Esophagus muscularis mucosa (tissue), 4 donors: ENCODE measurements at places on chromosomes 16 and 17. TPM values are rescaled to one million over a fixed set of nuclear protein-coding genes. Genes with fewer than 3 reads are reported as not detected.

DNA sequence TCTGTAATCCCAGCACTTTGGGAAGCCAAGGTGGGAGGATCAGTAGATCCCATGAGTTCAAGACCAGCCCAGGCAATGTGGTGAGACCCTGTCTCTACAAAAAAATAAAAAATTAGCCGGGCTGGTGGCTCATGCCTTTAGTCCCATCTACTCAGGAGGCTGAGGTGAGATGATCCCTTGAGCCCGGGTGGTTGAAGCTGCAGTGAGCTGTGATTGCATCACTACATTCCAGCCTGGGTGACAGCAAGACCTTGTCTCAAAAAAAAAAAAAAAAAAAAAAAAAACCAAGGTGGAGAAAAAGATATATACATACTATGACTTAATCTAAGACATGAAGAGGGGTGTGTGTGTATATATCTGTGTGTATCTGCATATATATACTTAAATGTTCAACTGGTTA lies 26.7 kb downstream of the BBS2 start:
- DNase-seq: no peak

DNA sequence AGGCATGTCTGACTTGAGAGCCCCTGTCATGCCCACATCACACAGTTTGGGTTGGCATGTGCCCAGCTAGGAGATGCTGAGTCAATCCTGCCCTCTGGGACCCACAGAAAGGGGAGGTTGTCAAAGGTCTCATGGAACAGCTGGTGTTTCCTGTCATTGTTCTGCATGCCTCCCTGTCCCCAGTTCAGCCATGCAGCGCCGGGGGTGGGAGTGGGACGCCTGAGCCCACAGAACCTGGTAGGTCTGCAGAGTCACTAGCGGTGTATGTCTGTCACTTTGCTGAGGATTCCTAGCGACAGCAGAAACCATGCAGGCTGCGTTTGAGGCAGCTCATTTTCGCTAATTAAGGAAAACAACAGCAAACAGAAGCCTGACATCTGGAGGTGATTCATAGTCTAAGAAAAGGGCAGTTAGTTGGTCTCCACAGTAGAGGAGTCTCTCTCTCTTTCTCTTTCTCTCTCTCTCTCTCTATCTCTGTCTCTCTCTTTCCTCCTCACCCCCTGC lies 19.6 kb upstream of the CCL1 start:
- DNase-seq: no peak

DNA sequence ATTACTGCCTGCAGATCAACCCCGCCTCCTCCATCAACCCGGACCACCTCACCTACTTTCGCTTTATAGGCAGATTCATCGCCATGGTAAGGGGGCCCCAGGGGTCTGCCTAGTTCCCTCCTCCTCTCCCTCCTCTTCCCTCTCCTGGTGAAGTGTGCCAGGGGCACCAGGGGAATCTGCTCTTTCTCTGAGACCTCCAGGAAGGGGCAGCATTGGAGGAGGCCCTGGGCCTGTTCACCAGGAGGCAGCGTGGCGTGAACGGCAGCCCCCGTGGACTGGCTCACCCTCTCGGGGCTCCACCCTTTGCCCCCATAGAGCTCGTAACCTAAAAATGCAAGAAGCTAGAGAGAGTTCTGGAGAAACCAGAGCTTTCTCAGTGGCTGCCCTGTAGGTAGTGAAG lies 17.1 kb upstream of the CLEC18A start:
- no peak for DNase-seq

DNA sequence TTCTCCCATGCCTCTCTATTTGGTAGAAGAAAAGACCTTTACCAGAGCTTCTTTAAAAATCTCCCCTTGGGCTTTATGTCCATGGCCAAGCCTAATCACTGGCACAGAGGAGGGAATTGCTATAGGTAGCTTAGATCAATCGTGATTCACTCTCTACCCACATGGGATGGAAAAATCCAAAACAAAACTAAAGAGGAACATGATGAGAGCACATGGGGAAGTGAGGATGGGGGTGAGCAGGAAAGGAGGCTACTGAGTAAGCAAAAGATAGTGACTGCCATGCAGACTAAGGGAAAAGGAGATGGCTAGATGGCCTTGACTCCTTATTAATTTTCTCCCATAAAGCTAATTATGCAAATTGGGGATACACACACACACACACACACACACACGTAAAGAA lies 201.2 kb downstream of the HS3ST3A1 start:
- no peak for DNase-seq

- no peak for DNase-seq
Observed at GRCh38 chr16:49183911-49184310, 97.7 kb downstream of the CBLN1 start.

- DNase-seq: no peak
Observed at GRCh38 chr17:40901981-40902474, 17.0 kb upstream of the KRT20 start.

- peak; percentile 66 for DNase-seq
Observed at GRCh38 chr16:83851473-83851872, 43.7 kb downstream of the HSBP1 start.

- DNase-seq: no peak
Observed at GRCh38 chr17:51258756-51259563, 889 bp downstream of the MBTD1 start.

- DNase-seq: no peak
Observed at GRCh38 chr17:13395862-13396261, 205.9 kb downstream of the HS3ST3A1 start.

GRCh38 chr16:51815523-51815922 lies 664.5 kb upstream of the SALL1 start:
- no peak for DNase-seq

DNA sequence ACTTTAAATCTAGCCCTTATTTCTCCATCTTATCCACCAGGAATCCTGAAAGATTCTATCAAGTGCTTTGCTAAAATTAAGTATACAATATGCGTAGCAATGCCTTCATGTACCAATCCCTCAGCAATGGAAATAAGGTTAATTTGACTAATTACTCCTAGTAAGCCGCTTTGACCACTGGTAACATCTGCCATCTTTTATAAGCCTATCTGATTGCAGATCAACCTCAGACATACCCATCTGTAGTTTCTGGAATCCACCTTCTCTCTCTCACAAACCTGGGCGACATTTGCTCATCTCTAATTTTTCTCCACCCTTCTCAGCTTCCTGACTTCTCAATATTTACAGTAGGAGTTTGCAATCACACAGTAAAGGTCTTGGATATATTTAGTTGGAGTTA lies 138.8 kb upstream of the CRHR1 start:
- no peak for DNase-seq

GRCh38 chr17:66670206-66670605 lies 164.7 kb upstream of the CACNG5 start:
- DNase-seq: no peak

DNA sequence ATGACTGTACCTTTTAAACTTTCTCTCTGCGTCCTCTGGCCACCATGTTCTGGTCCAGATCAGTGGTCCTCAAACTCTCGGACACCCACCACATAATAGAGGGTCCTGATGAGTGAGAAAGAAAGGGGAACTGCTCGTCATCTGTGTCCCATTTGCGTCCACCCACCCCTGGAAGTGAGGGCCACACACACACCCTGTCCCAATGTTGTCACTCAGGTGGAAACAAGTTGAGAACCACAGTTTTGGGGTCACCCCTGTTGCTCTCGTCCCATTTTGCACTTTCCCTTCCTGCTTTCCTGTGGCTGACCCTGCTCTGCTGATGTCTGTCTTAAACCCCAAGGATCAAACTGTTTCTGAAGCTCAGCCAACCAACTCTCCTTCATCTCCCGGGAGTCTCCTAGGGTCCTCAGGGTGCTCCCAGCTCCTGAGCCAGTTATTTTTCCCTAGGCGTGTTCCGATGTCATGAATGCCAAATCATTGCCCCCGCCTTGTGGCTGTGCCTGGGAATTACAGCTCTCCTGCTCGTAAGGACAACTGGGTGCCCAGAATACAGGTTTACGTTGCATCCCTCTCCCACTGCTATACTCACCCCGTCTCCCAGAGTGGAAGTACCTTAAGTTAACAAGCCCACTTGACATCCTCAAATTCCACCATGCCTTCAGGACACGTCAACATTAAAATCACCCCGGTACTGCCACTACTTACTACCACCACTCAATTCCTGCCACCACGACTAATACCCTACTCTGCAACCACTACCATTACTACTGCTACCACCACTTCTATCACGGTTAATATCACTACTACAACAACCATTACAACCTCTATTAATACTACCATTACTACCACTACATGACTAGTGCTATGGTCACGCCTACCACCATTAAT lies 26.0 kb upstream of the HNF1B start:
- no peak for DNase-seq

- DNase-seq: peak; percentile 93
Observed at GRCh38 chr17:67441052-67441895, 64.2 kb downstream of the PITPNC1 start.

DNA sequence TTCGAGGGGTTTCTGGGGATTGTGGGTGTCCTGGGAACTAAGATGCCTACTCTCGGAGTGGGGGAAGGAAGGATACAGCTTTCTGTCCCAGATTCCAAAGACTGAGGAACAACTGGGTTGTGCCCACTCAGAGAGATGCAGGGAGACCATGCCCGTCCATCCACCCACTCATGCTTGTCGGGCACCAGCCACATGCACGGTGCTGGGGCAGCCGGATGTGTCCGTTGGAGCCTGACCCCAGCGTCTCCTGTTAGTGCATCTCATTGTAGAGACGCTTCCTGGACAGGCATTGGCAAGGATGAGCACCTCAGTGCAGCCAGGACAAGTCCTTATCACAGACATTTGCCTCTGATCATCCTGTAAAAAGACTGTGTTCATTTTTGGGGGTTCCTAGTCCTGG lies 58.1 kb downstream of the METRNL start:
- no peak for DNase-seq

DNA sequence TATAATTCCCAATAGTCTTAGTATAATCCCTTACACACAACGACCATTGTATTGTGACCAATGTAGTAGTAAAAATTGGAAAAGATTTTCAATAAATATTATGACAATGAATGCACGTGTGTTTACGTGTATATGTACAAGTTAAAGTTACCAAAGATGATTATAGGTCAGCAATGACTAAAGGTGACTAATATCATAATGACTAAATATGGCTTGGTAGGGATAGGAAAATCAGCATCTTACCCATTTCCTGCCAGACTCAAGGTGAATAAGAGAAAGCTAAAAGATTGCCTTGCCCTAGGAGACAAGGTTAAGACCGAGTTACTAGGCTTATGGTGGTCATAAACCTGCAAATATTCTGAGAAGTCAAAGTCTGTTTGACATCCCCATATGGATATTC lies 34.4 kb downstream of the CPD start:
- DNase-seq: no peak

DNA sequence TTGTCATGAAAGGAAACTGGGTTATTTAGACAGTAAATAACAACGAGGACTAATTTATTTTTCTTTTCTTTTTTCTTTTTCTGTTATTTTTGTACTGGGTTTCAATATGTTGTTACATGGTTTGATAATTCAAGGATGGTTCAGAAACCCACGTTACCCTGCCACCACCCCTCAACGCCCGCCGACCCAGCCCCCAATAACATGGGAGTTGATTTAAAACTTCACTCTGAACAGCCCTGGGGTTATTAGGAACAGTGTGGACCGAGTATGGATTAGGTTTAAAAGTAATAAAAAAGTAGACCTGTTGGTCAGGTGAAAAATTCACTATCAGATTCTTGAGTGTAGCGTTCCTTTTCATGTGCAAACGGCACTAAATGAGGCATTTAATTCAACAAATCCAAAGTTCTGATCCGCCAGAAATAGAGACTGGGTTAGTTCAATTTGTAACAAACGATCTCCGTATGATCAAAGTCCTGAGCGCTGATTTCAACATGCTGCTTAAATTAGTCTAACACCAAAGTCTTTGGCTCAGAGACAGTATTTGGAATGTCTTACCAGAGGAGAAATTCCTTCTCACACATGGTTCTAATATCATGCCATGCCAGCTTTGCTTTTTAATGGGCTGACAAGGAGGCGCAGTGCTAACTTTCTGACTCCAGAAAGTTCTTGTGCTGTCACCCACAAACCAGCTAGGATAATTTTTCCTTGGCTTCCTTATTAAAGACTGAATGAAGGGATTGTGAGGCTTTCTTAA lies 173.1 kb upstream of the IRX3 start:
- DNase-seq: no peak

DNA sequence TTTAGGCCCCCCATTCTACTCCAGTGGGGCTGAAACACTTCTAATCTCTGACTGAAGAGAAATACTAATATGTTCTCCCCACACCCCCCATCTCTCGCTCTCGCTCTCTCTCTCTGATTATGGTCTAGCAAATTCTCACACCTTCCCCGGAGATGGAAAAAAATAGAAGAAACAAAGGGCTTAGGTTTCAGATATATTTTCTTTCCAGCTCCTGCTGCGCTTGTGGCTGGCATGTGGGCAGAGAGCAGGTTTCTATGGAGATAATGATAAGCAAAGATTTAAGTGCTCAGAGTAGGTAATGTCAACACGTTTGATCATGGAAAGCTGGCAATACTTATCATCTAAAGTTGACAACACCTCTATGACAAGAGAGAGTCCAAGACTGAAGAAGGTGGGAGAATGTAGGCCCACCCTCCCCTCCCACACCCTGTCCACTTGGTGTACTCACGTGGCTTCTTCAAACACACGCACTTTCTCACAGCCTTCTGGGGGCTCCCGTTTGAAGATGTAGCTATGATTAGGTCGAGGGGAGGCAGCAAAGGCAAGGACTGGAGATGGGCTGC lies 8.0 kb upstream of the SLC35B1 start:
- no peak for DNase-seq

GRCh38 chr16:55482056-55482455 lies 3.1 kb downstream of the MMP2 start:
- DNase-seq: no peak

- DNase-seq: no peak
Observed at GRCh38 chr17:38601539-38602351, 4.0 kb downstream of the SRCIN1 start.

The SRL gene
- 1.6 TPM for total RNA-seq

The NF1 gene
- total RNA-seq: 45.7 TPM

The KRTAP4-1 gene
- not detected for total RNA-seq

The ITGB4 gene
- total RNA-seq: 36.5 TPM

The HSBP1 gene
- 13.6 TPM for total RNA-seq

The CHST5 gene
- total RNA-seq: not detected

The NGFR gene
- total RNA-seq: 31.6 TPM

The UMOD gene
- total RNA-seq: not detected

The PRDM7 gene
- not detected for total RNA-seq

The ZNF500 gene
- total RNA-seq: 18.5 TPM
